HEK293T (cell line): ENCODE measurements at places on chromosomes 12 and 14.

DNA sequence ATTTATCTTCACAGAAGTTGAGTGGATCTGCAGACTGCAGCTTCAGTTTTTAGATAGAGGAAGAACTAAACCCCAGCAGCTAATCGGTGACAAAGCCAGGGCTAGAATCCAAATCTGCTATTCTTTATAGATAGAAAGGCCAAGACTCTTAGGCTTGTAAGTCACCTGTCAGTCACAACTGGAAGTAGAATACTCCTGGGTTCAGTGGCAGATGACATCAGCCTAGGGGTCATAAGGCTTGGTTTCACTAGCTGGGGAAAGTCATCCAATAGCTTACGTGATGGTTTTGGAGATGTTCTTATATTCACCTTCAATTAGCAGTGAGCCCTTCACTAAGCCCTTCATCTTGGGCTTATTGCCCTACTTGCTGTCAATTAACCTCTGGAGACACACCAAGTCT, 93.4 kb downstream of the APAF1 start:
- no peak for DNase-seq

DNA sequence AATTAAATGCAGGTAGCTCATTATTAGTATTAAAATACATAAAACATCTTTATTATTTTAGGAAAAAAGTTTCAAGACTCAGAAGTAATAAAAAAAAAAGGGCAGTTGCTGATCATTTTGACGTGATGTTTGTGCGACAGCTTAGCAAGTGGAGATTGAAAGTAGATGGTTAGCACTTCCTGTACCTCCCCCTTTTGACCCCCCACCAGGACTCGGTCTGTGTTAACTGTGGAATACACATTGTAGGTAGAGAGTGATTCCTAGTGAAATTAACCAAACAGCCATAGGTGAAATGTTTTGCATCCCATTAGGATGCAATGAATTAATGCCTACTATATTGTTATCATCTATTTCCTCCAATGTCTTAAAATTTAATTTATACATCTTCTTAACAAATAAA, 120.8 kb downstream of the SLC5A8 start:
- DNase-seq, result no peak

- DNase-seq, result no peak
These were observed 46.0 kb downstream of the ERGIC2 start for GRCh38 chr12:29334937-29335336.

GRCh38 chr12:23350808-23351207, 598.7 kb downstream of the SOX5 start:
- DNase-seq, result no peak

GRCh38 chr14:89402363-89402762, 14.7 kb downstream of the FOXN3 start:
- no peak for DNase-seq

DNA sequence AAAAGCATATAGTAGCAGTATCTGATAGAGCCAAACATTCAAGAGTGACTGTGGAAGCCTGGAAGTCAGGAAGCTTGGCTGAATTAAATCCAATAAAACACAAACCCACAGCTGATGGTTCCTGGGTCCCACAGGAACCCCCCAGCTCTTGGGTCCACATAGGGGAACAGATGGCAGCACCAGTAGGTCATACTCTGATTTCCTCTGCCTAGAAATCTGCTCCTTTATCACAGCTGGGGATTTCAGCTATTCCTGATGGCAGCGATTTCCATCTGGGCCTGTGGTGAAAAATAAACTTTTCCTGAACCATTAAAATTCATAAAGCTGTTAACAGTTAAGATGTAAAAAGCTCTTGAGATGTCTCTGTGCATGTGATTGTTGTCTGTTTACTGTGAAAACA, 202.0 kb upstream of the FRMD6 start:
- DNase-seq, result no peak
